NCI-H1930 (cell line): ENCODE measurements at places on chromosomes 2 and 18.

GRCh38 chr2:226228080-226228479, 571.5 kb downstream of the IRS1 start:
- DNase-seq, result no peak

DNA sequence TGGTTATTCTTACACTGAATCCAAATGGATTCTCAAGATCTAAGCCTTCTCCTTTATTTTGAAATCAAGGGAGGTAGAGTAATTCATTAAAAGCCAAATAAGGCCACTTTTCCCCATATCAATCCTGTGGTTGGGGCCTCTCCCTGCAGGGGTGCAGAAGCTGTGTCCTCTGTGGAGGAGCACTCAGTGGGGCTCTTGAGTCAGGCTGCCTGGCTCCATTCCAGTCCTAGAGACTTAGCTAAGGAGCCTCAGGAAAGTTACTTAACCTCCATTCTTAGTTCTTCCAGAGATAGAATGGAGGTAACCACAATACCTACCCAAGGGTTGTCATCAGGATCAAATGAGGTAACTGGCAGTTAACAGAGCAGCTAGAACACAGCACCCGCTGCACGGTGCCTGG, 564.3 kb downstream of the CMPK2 start:
- DNase-seq, result no peak

DNA sequence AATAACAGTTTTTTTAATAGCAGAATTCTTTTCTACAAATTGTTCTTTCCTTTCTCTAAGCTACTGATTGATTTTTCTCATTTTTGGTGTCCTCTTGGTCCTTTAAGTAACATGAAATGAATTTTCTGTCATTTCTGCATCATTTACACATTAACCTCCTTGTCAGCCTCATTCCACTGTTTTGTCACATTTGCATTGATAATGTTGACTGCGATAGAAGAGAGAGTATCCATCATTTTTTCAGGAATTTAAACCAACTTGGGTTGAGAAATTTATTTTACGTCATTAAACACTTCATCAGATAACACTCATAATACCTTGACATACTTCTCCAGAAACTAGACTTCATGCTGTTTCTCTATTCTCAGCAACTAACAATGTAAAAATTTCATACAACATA, 422.2 kb downstream of the LRRTM4 start:
- no peak for DNase-seq

DNA sequence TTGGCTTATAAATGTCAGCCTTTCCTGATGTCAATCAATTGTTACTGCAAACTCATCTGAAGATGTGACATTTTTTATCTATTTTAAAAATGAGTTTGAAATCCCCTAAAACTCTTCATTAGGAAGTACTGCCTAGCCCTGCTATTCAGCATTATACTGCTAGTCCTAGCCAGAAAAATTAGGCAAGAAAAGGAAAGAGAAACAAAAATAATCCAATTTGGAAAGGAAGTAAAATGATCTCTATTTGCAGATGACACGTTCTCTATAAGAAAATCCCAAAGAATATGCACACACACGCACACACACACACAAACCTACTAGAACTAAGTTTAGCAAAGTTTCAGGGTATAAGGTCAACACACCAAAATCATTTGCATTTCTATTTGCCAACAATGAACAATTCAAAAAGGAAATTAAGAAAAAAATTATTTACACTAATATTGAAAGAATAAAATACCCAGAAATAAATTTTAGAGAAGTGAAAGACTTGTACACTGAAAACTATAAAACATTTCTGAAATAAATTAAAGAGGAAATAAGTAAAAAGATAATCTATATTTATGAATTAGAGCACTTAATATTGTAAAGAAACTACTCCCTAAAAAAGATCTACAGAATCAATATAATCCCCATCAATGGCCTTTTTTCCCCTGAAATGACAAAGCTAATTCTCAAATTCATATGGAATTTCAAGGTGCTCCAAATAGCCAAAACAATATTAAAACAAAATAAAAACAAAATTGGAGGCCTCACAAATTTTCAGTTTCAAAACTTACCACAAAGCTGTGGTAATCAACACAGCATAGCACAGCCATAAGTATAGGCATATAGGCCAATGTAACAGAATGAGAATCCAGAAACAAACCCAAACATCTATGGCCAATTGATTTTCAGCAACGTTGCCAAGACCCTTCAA, 433.7 kb upstream of the TRIB2 start:
- DNase-seq, result no peak

DNA sequence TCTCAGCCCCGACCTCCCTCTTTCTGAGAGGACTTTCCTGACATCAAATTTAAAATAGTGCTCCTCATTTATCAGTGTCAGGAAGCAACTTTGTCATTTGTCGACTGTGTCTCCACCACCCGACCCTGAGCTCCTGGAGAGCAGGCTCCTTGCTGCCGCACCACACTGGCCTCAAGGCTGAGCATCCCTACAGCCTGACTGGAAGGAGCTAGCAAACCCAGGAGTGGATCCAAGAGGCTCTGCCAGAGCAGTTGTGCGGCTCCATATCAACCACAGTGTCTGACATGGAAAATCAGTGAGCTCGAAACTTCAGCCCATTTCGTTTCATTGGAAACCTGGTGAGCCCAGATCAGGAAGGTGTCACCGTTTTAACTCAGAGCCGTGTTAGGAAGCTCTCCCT, 125.2 kb downstream of the PTGR3 start:
- DNase-seq, result no peak

DNA sequence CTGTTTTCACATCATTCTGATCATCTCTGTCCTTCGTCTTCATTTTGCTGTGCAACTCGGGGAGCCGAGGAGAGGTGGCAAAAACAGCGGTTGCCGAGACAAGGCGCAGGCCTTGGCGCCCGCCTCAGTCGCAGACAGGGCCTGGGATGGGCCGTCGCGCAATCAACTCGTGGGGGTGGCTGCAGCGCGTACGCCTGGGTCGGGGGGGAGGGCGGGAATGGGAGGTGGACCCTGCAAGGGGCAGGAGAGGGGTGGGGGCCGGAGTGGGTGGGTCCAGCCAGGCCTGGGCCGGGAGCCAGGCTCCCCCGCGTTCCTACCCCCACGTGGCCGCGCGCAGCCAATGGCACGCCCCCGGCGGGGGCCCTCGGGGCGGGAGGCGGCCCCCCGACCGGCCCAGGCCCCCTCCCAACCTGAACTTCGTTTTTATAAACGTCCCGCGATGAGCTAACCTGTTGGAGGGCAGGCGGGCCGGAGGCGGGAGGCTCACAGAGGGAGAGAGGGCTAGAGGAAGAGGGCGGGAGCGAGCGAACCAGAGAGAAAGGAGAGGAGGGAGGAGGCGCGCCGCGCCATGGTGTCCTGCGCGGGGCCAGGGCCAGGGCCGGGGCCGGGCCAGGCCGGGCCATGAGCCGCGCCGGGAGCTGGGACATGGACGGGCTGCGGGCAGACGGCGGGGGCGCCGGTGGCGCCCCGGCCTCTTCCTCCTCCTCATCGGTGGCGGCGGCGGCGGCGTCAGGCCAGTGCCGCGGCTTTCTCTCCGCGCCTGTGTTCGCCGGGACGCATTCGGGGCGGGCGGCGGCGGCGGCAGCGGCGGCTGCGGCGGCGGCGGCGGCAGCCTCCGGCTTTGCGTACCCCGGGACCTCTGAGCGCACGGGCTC, at the start of gene HOXD13:
HOXD13 (plus strand) TSS at position 452 of the 875 bp plus-strand sequence; CDS start at position 622, 170 bp downstream.
- DNase-seq, result peak; percentile 45

DNA sequence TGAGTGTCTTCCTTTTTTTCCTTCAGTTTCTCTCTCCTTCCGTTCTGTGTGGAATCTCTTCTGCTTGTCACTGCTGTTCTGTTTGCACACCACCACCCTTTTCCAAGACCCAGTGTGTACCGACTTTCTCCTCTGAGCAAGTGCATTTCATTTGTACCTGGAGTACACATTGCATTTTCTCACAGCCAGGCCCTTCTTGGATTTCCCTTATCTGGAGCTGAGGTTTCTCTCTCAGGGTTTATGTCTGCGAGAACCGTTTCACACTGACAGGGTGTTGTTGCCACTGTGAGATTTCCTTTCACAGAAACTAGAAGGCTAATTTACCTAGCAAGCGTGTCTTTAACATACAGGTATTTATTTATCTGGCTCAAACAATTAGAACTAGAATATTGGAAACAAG, 26.2 kb downstream of the NCOA1 start:
- no peak for DNase-seq

DNA sequence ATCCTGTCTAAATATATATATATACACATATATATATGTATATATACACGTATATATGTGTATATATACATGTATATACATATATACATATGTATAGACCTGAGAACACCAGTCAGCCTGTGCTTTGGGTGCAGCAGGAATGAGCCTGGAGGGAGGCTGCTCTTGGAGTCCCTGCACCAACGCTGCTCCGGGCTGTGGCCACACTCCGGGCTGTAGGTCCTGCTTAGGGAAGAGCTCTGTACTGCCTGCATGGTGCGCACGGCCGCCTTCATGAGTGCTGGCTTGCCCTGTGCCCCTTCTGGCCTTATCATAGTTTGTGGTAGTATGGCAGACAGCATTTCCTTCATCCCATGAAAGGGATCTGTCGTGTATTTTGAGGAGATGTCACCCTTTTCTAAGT, 360.9 kb downstream of the TDRD15 start:
- DNase-seq, result no peak

DNA sequence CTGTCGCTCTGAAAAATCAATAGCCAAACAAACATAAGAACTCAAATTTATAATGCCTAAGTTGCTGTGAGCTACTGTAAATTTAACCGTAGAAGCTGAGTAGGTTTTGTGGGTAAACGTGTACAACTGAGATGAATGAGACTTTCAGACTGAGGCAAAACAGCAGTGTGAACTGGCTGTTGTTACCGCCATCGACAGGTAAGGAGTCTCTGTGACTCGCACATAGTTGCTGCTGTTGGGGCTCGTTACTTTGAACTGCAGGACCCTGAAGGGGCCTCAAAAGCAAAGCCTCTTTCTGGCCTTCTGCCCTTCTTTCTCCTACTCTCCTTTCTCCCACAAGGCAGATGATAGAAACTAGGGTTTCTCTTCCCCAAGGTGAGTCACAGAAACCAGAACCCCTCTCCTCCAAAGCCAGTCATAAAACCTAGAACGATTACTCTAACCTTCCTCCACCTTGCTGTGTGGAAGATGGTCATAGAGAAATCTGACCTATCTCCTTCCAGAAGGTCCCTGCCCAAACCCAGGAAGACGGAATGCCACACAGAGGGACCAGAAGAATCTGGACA, 101.2 kb downstream of the DLGAP1 start:
- DNase-seq, result no peak

DNA sequence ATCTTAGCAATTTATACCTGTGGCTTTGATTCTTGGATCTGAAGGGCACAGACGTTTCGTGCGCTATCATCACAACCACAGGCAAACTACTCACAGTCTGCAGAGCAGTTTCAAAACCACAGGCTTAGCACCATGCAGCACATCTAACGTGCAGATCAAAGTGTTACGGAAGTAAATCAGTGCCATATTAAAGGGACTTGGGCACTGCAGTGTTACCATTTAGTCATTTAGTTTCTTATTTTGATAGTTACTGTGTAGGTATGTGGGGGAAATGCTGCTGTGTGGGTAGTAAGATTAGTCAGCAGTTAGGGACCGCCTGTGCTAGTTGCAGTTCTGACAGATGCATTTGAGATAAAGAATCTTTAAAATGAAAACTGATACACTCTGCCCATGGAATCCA, 384.0 kb downstream of the NBAS start:
- DNase-seq, result no peak

DNA sequence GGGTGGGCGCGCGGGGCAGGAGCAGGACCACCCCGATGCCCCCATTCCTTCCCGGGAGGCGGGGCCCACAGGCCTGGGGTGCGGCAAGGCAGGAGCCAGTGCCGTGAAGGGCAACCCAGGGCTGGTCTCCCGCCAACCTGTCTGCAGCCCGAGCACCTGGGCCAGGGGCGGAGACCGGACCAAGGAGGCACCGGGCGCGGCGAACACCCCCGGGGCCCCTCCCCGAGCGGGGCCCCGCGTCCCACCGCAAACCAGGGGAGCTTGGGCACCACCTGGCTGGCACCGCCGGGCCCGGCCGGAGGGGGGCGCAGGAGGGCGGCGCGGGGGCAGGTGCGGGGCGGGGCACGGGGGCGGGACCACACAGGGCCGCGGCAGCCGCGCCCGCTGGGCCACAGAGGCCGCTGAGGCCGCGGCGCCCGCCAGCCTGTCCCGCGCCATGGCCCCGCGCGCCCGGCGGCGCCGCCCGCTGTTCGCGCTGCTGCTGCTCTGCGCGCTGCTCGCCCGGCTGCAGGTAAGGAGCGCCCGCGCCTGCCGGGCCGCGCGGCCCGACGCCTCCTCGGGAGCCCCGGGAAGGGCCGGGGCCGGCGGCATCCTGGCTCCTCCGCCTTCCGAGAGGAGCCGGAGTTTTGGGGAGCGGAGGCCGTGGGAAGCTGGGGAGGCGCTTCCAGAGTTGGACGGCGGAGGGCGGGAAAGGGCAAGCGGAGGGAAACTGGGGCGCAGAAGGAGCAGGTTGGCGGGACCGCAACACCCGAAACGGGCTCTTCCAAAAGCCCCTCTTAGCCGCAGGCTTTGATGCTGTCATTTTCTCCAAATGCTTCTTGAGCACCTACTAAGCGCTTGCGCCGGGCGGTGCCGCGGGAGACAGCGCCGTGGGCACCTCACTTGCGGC, at the start of gene TNFRSF11A:
TNFRSF11A (plus strand) TSS at position 394 of the 889 bp plus-strand sequence; CDS start at position 437, 43 bp downstream.
- peak; percentile 56 for DNase-seq

- DNase-seq, result no peak
Observed at GRCh38 chr2:206840999-206841398, 75.6 kb downstream of the FASTKD2 start.

GRCh38 chr18:74252039-74252395, 39.7 kb downstream of the CYB5A start:
- no peak for DNase-seq

- DNase-seq, result no peak
Observed at GRCh38 chr2:96959406-96960110, 26.8 kb downstream of the FAM178B start.

DNA sequence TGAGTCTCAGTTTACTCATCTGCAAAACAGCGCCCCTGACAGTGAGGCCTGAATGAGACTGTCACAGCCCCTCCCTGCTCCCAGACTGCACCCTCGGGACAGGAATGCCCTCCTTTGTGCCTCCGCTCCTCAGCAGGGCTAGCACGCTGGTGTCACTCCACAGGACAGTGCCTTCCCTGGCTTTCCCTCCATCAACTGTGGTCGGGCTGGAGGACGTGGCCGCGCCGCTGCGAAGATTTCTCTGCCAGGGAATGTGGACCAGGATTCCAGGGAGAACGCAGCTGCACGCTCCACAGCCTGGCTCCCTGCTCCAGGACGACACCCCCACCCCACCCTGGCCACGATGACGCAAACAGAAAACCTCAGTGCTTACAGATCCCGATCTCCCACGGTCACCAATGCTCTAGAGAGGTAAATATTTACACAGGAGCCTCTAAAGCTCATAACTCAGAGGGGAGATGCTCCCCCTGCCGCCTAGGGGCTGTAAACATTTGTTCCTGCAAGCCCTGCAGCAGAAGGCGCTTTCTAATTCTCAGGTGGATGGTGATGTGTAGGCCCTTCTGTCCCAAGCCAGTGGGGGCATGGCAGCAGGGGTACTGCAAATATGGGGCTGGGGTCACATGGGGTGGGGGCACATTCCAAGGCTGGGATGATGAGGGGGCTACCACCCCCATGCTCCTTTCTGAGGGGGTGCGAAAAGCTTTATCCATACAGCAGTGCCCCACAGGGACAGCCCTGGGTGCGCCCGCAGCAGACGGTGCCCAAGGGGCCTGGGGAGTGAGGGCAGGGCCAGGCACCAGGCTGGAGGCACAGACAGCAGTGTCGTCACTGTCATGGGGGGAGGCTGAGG, 12.4 kb downstream of the HS6ST1 start:
- peak; percentile 11 for DNase-seq
